ENCODE measurements at places on chromosomes 12 and 14.

- DNase-seq, result no peak
These were observed 24.7 kb downstream of the INSM2 start for GRCh38 chr14:35558680-35559079.

- DNase-seq, result no peak
These were observed 147.9 kb downstream of the DACT1 start for GRCh38 chr14:58785701-58786100.

- no peak for DNase-seq
These were observed 37.1 kb downstream of the LMO3 start for GRCh38 chr12:16568873-16569272.

DNA sequence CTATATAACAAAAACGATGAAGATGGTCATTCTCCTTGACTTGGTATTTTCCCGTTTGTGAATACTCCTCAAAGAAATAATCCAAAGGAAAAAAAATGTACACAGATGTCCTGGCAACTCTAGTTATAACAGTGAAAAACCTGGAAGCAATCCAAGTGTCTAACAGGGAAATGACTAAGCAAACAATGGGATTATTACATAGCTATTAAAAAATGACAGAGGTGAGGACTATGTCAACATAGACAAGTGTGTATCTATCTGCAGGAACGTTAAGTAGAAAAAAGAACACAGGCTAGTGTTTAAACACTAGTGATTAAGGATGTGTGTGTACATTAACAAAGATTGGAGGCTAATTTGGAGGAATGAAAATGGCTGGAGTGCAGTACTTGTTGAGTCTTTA lies 5.9 kb upstream of the APOLD1 start:
- peak; percentile 58 for DNase-seq

DNA sequence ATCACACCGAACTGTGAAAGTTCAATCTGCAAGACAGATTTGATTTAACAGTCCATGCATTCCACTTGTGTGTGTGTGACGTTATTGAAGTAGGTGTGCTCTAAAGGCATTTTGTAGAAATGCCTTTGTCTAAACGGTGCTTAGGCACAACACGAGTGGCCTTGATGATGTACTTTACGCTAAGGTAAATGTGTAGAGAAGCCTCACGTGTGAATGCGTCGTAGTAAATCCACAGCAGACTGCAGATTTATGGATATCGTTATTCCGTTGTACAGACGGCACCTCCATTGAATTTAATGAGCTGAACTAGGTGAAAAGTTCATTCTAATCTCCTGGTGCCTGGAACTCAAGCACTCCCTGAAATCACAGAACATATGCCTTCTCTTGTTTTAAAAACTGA lies 202.8 kb upstream of the STXBP6 start:
- DNase-seq, result no peak

DNA sequence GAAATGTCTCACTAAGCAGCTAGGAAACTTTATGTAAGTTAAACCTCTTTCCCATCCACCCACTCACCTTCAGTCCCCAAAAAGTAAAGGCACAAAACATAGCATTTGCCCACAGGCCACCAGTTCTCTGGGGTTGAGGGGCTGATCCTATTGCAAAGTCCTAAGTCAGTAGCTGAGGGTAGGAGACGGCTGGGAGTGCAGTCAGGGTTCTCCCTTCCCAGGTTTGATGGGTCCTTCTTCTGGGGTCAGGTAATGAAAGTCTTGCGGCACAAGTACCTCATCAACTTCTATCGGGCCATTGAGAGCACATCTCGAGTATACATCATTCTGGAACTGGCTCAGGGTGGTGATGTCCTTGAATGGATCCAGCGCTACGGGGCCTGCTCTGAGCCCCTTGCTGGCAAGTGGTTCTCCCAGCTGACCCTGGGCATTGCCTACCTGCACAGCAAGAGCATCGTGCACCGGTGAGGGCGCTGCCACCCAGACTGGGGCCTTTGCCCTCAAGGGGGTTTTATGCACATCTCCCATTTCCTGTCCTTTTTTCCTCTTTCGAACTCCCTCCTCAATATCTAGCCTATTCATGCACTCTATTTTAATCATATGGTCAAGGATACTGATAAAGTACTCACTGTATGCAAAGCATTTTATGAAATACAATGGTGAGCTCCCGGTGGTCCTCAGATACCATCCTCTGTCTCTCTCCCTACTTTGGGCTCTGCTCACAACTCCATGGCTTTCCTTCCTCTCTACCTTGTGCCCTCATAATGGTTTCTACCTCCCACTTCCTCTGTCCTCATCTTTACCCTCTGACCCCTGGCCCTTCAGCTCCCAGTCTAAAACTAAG lies 986 bp downstream of the TSSK4 start:
- no peak for DNase-seq

- DNase-seq, result no peak
These were observed 40.0 kb downstream of the FGD6 start for GRCh38 chr12:95177201-95177768.

- no peak for DNase-seq
These were observed 2.0 kb upstream of the NR4A1 start for GRCh38 chr12:52049286-52049685.

DNA sequence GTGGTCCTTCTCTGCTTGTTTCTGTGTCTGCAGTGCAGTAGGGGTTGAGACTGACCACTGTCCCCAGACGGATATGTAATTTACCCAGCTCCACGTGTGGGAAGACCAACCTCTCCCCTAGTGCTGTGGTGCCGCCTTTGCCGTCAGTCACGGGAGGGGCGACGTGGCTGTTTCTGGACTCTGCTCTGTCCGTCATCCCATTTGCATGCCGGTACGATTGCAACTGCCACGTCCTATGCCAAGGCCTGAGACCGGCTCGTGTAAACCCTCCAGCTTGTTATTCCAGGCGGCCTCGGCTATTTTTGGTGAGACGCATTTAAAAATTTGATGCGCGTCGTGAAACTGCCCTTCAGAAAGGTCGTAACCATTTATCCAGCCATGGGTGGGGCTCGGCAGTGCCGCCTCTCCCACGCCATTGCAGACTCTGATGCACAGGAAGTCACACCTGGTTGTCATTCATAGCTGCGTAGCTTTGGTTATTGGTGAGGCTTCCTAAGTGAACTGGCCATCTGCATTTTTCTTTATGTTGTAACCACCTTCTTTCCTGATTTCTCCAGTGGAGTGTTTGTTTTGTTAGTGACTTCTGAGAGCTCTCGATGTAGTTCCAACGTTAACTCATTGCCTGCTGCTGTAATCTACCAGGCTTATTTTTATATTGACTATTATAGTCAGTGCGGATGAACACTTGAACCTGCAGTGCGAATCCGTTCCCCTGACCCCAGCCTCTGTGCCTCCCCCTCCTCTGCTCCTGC lies 75.1 kb downstream of the ADGRD1 start:
- DNase-seq, result no peak

GRCh38 chr12:49888461-49889151 lies 15.1 kb downstream of the FAIM2 start:
- DNase-seq, result no peak

DNA sequence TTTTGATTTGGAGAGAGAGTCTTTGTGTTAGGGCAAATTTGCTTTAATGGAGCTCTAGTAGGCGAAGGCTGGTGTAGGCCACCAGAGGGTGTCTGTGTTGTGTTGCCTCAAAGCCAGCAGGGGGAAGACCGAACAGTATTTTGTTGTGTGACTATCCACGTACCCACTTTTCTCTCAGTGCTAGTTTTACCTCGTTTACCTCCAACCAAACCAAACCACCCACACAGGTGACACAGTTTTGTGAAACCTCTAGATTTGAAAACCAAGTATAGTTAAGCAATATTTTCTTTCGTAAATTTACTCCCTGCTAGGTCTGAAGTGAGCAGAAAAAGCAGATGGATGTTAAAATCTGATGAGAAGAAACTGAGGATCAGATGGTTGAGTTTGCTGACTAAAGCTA lies 36.3 kb upstream of the NPFF start:
- peak; percentile 47 for DNase-seq

- no peak for DNase-seq
These were observed 335.1 kb downstream of the GPHN start for GRCh38 chr14:66842911-66843512.

DNA sequence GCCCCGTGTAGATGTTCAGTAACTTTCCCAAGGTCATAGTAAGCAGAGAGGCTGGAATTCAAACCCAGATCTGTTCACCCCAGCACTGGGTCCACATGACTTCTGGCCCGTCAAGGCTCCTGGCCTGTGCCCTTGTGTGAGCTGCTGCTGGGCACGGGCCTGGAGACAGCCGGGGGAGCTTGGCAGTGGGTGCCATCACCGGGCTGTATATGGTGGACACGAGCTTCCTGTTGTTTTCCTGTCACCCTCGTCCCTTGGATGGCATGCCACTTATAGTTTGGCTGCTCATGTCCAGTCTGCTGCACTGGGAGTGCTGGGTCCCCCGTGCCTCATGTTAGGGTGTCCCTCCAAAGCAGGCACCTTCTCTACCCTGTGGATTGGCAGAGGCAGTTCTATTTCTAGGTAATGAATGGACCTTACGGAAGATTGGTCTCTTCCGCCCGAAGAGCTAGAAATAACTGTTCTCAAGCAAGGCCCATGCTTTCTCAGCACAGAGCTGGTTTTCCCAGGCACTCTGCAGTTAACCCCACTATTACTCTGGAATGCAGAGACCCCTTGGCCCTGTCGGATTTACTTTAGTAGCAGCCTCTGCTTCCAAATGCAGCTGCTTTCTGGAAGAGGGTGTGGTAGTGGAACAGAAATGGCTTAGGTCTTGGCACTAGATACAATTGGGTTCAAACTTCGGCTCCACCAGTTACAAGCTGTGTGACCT lies 44.3 kb downstream of the ELK3 start:
- DNase-seq, result no peak

DNA sequence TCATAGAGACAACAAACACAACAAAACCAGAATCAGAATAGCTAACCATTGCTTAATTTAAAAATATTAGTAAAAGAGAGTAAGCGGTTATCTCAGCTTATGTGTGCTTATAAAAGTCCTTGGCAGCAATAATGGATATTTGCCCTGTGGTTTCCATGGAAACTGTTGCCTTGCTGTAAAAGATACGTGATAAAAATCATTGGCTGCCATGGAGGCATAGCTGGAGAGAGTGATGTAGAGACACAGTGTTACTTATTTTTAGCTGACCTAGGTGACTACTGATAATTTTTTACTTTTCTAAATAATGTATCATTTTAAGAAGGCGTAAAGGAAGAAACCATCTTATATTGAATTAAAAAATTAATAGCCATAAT lies 92.9 kb downstream of the ERC1 start:
- peak; percentile 52 for DNase-seq

- no peak for DNase-seq
These were observed 3.5 kb upstream of the EIF5 start for GRCh38 chr14:103330536-103330935.

GRCh38 chr14:102593061-102593824 lies 794 bp downstream of the RCOR1 start:
- no peak for DNase-seq

All from AG09319 (cell line).